ENCODE measurements at places on chromosomes 3 and 15.

DNA sequence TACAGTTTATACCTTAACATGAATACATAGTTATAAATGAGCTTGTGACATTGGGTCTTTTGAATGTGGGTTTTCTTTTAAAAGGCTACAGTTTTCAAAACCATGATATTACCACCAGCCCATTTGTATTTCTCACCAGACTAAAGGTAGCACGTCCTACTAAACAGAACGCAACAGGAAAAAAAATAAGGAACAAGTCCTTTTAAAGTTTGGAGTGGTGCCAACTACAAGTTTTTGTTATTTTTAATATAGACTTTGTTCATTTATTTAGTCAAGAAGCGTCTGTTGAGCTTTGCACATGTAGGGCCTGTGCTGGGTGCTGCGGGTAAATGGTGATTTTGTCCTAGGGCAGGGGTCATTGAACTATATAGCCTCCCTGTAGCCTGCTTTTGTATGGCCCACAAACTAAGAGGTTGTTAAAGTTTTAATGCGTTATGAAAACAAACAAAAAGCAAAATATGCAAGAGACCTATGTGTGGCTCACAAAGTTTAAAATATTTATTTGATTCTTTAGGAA lies 164.4 kb downstream of the GHSR start:
- DNase-seq, result no peak

- no peak for DNase-seq
These were observed 6.9 kb upstream of the DNAJC19 start for GRCh38 chr3:180996415-180996932.

DNA sequence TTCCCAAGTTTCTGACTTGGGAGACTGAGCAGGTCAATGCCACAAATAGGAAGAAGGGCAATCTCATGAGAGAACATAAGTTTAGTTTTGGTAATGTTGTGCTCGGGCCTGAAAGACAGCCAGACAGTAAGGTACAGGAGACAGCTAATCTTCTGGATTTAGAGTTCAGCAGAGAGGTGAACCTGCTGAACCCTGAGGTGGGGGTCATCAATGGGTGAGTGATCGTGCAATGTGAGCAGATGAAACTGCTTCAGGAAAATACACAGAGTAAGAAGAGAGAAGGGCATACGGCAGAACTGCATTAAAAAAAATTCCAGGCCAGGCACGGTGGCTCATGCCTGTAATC lies 23.3 kb downstream of the RUBCN start:
- no peak for DNase-seq

DNA sequence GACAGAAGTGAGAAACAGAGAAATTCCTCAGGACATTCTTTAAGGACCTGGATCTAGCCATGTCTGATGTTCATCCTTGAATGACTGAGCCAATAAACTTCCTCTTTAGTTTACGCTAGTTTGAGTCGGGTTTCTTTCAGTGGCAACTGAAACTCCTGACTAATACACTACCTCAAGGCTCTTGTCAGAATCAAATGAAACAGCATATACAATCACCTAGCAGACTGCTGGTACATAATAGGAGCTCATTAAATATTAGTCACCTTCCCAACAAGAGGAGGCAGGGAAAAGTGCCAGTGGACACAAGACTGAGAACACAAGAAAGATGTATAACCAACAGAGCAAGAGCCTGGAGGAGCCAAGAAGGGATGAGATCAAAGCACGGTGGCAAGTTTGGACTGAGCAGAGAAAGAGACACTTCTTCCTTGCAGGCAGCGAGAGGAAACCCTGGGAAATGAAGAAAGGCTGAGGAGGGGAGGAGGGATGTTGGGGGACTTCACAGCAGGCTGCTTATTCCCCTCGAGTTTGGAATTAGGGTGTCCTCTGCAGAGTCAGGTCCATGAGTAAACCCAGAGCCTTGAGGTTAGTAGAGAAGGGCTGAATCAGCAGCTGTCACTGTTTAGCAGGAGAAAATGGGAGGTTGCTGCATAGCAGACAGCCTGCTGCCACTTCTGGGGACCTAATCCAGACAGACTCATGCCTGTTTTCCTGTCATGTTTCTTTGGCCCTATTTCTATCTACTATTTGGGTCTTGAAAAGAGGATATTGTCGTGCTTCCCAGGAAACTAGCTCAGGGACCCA lies 73.3 kb downstream of the MRPL46 start:
- no peak for DNase-seq

DNA sequence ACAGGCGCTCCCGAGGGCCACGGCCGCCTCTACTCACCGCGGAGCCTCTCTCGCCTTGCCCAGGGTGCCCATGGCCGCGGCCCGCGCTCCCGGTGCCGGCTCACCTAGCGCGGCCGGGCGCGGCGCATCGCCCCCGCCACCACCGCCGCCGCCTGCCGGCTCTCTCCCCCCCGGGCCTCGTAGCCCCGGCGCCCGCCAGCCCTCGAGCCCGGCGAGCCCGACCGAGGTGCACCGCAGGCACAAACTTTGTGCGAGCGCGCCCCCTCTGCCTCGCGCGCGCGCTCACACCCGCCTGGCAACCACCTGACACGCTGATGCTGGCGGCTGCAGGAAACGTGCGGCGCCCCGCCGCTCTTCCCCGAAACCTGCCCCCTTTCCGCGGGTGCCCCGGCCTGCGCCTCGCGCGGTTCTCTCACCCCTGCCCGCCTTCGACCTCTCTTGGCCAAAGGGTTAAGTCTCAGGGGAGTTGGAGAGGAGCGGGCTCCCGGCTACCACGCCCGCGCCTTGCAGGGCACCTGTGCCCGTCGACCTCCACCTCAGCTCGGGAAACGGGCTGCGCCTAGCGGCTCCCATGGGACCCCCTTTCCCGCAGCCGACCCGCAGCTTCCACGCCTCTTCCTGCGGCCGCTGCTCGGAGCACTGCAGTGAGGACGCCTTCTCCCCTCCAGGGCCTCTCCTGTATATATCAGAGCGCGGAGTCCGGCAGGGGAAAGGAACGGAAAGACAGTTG lies at the start of gene RASGRP1:
RASGRP1 (minus strand) TSS at position 258 of the 730 bp plus-strand sequence; CDS start at position 72, 186 bp downstream.
- peak; percentile 87 for DNase-seq

GRCh38 chr3:105837143-105837740 lies 31.6 kb downstream of the CBLB start:
- no peak for DNase-seq

DNA sequence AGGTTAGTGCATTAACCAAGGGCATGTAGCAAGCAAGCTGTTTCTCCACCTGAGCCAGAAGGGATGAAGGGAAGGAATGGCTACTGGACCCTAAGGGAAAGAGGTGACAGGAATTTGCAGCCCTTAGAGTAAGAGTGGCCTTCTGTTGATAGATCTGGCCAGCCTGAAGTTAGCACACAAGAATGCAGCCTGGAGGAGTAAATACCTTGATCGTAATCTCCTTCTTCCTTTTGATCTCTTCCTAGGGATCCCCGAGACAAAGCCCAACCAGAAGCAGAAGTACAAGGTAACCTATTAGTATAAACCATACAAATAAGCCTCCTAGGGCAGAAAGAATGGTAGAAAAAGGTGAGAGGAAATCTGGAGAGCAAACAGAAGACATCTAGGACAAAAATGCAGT lies 134.6 kb downstream of the ATP8B4 start:
- no peak for DNase-seq

GRCh38 chr3:137766876-137767537 lies 2.9 kb downstream of the SOX14 start:
- no peak for DNase-seq

DNA sequence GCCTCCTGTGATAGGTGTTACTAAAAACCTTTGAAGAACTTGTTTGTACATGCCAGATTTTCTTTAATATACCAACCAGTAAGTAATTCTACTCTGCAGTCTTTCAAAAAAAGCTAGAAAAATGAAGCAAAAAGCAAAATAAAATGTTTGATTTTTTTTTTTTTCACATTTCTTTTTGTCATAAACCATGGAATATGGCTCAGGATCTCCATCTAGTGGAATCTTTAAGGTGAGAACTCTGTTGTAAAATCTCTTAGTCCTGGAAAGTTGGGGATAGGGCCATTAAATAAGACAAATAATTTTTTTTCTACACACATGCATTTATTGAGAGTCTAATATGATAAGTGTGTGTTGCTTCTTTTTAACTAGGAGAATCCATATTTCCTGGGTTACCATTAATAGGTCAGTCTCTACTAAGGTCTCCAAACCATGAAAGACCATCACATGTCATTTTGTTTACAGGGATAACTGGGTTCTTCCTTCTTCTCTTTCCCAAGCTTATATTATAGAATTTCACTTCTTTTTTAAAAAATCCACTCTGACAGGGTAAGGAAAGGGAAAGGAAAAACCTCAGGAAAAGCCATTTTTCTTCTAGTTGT lies 84.6 kb downstream of the SLC9A9 start:
- no peak for DNase-seq

- no peak for DNase-seq
These were observed 31.8 kb downstream of the CTSH start for GRCh38 chr15:78913012-78913411.

DNA sequence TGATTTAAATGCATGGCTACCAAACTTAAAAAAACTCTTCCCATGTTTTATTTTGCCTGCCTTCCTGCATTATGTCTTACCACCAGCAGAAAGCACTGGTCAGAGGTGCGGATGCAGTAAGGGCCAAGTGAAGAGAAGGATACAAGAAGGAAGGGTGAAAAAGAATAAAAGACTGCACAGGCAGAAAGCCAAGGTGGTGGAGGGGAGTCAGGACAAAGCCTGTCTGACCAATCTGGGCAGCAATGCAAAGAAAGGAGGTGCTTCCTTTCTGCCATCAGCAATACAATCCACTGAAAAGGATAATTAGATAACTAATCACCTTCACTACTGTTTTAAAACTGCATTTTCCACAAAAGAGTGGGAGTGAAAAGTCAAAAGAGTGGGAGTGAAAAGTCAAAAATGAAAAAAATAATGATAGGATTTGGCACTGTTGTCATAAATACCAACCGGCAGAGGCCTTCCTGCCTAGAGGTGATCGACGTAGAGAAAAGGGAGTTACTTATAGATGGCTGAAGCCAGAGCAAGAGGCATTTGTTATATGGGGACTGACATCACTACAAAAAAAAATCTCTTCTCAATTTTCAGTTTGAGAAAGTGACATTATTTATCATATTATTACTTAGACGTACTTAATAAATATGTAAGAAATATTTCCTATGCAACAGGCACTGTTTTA lies 385.3 kb downstream of the TBC1D5 start:
- no peak for DNase-seq

GRCh38 chr3:16104156-16104555 lies 70.3 kb upstream of the GALNT15 start:
- no peak for DNase-seq

- DNase-seq, result no peak
These were observed 5.3 kb upstream of the DIS3L start for GRCh38 chr15:66288093-66288492.

GRCh38 chr15:36729418-36729817 lies 150.0 kb downstream of the CDIN1 start:
- DNase-seq, result no peak
